Muscle of back (tissue), 13 donors: ENCODE measurements at places on chromosomes 6 and 20.
A peak's percentile ranks its signal among the peaks of the same experiment; 100 is the strongest.

DNA sequence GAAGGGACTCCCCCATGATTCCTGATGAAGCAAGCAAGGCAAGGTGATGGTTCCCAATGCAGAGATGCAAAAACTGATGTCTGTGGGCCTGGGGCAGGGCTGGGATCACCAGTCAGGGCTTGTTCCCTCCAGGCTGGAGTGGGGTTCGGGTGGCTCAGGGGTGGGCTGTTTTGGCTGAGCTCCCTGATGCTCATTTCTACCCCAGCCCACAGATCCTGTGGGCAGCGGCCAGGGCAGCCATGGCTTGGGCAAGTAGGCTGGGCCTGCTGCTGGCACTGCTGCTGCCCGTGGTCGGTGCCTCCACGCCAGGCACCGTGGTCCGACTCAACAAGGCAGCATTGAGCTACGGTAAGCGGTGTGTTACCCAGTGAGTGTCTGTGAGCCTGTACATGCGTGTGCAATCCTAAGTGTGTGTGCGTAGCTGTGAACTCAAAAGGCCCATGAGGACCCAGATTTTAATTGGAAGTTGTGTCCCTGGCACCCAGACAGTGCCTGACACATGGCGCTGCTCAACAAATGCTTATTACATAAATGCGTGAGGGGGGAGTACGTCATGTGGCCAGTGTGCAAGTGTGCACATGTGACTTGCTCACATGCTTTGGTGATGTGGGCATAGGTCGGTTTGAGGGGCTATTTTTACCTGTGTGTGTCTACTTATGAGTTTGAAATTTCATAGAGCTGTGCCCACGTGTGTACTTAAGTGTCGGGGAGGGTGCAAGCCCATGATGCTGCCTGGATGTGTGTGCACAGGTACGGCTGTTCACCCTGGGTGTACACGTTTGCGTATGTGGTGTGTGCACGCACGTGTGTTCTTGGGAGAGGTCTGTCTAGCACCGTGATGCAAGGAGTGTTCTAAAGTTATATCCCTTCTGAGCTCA is 1.1 kb downstream of the BPIFB2 start:
- no peak for DNase-seq

- DNase-seq: no peak
Observed at GRCh38 chr6:4656106-4656505, 120.1 kb upstream of the CDYL start.

DNA sequence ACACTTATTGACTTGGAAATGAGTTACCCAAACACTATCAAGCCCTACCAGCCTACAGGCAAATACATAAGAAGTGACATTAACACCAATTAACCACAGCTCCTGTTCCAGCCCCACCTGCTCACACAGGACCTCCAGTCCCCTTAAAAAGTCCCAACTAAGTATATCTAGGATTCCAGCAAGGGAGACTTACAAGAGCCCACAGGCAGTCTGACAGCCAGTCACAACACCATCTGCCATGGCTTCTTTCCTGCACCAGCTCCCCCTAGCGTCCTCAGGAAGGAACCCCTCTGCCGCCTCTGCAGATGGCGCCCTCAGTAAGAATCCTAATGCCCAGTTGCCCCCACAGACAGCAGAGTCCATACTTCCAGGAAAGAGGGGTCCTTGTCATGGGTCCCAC is 122.1 kb downstream of the HIVEP2 start:
- DNase-seq: no peak

GRCh38 chr6:133841176-133841575 is 47.7 kb upstream of the TCF21 start:
- no peak for DNase-seq

- DNase-seq: no peak
Observed at GRCh38 chr6:22888163-22888752, 318.9 kb downstream of the HDGFL1 start.

- no peak for DNase-seq
Observed at GRCh38 chr6:10429638-10430427, 15.0 kb upstream of the TFAP2A start.

- DNase-seq: no peak
Observed at GRCh38 chr6:5446362-5447075, 185.2 kb downstream of the FARS2 start.

GRCh38 chr20:44217342-44218092 is 6.9 kb upstream of the OSER1 start:
- DNase-seq: peak; percentile 31

GRCh38 chr6:85594197-85594930 is 706 bp upstream of the SNX14 start:
- DNase-seq: peak; percentile 56

- DNase-seq: no peak
Observed at GRCh38 chr20:51379601-51380341, 162.7 kb downstream of the NFATC2 start.

- DNase-seq: peak; percentile 79
Observed at GRCh38 chr6:33419580-33420490, at the start of gene SYNGAP1. TSS of gene SYNGAP1 (plus strand) at chr6:33420065. CDS start at chr6:33420265, 200 bp downstream.

DNA sequence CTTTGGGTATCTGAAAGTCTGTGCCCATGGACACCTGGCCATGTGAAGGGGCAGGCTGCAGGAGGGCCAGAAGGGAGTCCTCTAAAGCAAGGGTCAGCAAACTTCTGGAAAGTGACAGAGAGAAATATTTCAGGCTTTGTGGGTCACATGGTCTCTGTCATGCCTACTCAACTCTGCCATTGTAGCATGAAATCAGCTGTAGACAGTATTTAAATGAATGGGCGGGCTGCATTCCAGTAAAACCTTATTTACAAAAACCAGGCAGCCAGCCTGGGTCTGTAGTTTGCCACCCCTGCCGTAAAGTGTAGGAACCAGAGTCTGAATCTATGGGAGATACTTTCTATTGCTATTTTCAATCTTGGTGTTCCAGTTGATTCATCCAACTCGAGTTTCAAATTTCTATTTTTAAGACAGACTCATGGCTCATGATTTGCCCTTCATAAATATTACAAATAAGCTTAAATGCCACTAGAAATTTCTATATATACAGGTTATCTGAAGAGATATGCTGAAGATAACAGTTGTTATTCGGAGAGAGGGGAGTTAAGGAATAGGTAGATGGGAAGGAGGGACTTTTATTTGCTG is 19.0 kb upstream of the ADGRF4 start:
- DNase-seq: no peak

GRCh38 chr20:24357177-24357576 is 112.3 kb upstream of the SYNDIG1 start:
- DNase-seq: no peak

DNA sequence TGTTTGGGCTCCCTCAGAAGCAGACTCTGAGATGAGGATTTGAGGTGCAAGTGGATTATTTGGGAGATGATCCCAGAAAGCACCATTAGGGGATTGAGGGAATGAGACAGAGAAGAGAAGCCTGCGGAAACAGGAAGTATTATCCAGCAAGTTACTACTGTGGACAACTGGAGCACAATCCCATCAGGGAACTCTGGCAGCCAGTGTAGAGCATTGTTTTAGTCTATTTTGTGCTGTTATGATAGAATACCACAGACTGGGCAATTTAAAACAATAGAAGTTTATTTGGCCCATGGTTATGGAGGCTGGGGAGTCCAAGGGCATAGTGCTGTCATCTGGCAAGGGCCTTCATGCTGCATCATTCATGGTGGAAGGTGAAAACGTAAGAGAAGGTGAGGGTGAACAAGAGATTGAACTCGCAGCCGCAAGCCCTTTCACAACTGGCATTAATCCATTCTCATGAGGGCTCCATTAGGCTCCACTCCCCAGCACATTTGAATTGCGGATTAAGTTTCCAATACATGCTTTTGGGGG is 43.5 kb upstream of the SLC9A8 start:
- DNase-seq: peak; percentile 65
